ENCODE measurements at places on chromosomes 3 and 15.

GRCh38 chr3:9099702-9100512, 136.6 kb upstream of the RAD18 start:
- DNase-seq = peak; percentile 54

DNA sequence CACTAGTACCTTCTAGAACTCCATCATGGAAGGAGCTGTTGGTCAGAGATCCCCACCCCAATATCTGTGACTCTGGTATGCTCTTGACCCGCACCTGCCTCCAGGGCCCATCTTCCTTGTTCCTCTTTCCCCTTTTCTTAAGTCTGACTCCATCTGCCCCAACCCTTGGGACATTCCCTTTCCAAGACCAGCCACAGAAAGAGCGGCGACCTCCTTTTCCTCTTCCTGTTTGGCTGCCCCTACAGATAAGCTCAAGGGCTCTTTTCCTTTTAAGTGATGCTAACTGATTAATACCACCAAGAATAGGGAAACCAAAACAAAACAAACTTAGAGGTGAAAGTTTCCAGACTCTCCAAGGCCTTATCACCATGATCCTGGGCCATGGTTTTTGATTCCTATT, 21.9 kb upstream of the ATP8B4 start:
- DNase-seq = no peak

GRCh38 chr15:61660579-61660978, 399.7 kb downstream of the VPS13C start:
- DNase-seq = no peak

DNA sequence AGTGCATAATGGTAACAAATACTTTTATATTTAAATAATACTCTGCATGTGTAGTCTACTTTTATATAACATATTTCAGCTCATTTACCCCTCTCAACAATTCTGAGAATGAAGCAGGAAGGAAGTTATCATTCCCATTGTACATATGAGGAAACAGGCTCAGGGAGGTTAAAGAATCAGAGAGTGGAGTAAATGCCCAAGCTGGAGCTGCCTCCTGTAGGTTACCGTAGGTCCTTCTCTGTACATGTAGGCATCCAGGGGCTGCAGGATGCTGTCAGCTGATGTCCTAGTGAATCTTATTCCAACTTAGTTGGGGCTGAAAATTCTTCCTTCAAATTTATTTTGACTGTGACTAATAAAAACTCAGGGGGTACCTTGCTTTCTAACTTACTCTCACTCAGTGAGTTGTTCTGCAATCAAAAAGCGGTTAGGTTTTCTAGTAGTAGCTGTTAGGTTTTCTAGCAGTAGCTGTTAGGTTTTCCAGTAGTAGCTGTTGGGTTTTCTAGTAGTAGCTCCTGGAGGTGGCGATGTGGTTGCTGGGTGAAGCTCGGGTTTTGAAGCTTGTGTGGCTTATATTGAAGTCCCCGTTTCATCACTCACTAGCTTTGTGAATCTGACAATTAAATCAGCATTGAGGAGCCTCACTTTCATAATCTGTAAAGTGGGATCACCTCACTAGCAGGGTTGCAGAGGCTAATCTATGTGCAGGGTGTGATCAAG, 357.0 kb downstream of the NR2F2 start:
- no peak for DNase-seq

GRCh38 chr3:52379610-52380009, 63.5 kb downstream of the DNAH1 start:
- DNase-seq = no peak

- DNase-seq = no peak
Observed at GRCh38 chr3:45064512-45065372, 38.6 kb downstream of the CLEC3B start.

GRCh38 chr3:44510000-44510368, 32.5 kb upstream of the ZNF445 start:
- DNase-seq = no peak

GRCh38 chr15:77475898-77476297, 55.2 kb downstream of the HMG20A start:
- peak; percentile 25 for DNase-seq

All from eye (tissue), 1 donor.